Activated CD4-positive, alpha-beta T cell treated with anti-CD3 and anti-CD28 coated beads, Interleukin-2, amount 50 U/mL, for 48 hours (primary cell): ENCODE measurements at places on chromosomes 2 and 18.

GRCh38 chr2:158936978-158937377 lies 31.5 kb upstream of the TANC1 start:
- no peak for DNase-seq

- DNase-seq, result no peak
These were observed 46.7 kb downstream of the L3MBTL4 start for GRCh38 chr18:6368017-6368416.

- DNase-seq, result peak; percentile 47
These were observed 31.3 kb upstream of the SSB start for GRCh38 chr2:169767243-169767888.

- DNase-seq, result no peak
These were observed 4.7 kb downstream of the NRP2 start for GRCh38 chr2:205686783-205687640.

DNA sequence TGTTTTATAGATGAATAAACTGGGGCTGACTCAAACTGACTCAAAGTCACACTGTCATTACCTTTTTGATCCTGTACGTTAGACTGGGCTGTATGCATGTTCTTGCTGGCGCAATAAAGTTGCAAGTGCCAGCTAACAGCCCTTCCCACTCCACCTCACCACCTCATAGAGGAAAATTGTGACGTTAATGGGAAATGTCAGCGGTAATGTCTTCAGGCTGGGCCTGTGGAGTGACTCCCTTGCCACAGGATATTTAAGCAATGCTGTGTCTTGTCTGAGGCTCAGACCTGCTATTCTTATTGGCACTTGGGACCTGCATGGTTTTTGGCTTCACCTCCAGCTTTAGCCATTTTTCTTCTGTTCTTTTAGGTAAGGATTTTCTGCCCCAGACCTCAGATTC lies 25.2 kb upstream of the CASP10 start:
- DNase-seq, result no peak

- no peak for DNase-seq
These were observed 105.7 kb upstream of the GPC1 start for GRCh38 chr2:240329778-240330177.

DNA sequence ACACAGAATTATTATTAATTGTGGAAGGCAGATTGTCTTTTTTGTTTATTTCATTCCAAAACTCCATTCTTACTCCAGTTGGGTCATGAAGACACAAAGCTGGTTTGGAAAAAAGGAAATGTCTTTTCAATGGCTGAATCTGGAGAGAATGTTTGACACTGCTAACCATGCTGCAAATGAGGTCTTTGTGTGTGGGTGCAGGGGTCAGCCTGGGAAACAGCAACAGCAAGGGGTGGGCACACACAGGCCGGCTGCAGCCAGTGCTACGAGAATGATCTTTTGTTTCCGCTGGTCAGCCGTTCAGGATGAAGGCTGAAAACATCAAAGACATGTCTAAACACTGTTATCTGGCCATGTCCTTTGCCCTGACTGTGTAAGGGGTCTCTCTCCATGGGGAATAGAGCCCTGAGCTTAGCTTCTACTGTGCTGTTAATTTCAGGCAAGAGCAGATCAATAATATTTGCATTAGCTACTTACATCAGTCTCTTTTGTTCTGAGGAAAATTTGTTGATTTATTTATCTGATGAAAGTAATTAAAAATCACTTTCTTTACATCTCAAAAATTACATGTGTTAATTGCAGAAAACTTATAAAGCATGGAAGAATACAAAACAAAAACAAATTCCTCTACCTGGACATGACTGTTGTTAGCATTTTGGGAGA lies 33.3 kb upstream of the E2F6 start:
- DNase-seq, result no peak

- DNase-seq, result peak; percentile 37
These were observed 71.9 kb upstream of the KLHL29 start for GRCh38 chr2:23312996-23313606.

DNA sequence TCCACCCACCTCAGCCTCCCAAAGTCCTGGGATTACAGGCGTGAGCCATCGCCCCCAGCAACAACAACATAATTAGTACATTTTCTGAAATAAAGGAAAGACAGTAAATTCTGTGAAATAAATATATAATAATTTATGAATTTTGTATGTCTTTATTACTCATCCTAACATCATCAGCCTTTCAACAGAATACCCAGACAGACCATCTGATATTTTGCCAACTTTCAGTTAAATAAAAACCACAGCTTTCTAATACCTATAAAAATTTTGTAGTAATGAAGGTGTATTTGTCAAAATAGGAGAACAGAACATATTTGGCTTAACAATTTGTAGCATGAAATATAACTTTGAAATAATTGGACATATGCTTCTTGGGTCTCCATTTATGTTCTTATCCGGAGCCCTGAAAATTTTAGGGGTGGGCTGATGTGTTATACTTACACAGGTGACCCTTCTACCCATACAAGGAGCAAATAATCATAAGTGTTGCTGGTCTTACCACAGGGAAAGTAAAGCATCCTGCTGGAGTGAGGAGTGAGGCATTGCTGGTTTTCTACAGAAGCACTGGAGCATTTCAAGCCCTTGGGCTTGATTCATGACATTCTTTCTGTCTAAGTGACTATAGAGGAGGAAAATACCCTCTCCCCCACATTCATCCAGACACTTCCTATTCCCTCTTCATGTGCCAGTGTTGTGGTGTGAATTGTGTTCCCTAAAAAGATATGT lies 99.3 kb downstream of the SPOPL start:
- DNase-seq, result no peak
